ENCODE measurements at places on chromosomes 4 and X.

- no peak for DNase-seq
Observed at GRCh38 chrX:129769467-129770154, 10.1 kb upstream of the SASH3 start.

DNA sequence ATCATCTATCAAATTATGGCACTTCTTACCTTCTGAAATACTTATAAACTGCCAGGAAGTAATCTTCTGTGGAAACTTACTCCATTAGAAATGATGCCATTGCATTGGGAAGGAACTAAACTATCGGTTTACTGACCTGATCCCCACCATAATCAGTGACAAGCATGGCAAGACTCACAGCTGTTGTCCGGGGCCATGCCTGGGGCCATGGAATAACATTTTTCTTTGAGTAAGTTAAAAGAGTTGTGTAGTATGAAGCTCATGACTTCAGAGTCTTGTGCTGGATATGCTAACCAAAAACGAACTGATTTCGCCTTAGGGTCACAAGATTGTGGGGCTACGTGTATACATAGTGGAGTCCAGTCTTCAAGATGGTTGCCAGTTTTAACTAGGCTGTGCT lies 15.4 kb downstream of the MTHFD2L start:
- DNase-seq = no peak

GRCh38 chrX:71540801-71541200 lies 7.9 kb downstream of the OGT start:
- DNase-seq = no peak

- DNase-seq = no peak
Observed at GRCh38 chrX:130523460-130524394, 121.9 kb downstream of the RBMX2 start.

DNA sequence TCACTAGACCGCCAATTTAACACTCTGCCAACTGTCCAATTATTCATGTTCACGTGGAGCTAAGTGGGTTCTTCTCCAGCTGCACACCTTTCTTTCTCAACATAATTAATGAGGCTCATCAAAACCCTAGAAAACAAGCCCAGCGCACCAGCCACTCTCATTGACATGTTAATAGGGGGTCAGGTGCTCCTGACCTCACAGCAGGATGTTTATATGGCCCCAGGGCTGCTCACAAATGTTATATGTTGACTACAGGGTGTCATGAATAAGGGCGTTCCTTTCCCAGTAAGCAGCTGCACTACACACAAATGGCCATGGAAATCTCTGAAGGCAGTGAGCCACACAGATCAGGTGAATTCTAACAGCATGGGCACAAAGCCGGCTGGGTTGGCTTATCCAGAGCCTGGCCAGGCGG lies 209.8 kb downstream of the MGST2 start:
- DNase-seq = no peak

DNA sequence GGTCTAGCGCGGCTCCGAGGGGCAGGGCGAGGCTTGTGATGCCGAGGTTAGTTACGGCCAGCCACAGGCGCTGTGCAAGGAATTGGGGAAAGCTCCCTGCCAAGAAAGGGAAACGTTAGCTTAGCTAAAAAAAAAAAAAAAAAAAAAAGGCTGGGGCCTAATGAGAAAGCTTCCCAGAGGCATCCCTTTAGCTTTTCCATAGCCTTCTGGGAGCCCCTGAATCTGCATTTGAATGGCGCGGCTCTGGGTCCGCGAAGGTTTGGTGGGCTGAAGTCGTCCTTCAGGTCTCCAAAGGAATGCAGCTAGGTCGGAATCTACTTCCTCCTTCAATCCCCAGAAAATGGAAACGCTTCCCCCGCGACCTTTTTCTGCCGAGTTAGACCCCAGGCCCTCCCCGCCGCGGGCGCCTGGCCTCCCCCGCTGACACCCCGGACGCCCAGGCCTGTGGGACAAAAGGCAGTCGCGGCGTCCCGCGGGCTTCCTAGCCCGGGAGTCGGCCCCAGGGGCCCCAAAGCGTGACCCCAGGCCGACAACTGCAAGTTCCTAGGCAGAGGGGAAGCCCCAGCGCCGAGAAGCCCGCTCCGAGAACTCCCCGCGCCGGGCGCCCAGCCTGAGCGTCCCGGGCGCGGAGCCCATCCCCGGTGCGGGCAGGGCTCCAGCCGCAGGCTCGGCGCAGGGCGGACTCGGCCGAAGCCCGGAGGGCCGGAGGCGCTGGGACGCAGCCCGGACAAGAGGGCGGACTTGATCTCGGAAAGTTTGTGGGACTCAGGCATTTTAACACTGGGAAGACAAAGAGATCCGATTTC lies 605 bp upstream of the FAT1 start:
- DNase-seq = no peak

DNA sequence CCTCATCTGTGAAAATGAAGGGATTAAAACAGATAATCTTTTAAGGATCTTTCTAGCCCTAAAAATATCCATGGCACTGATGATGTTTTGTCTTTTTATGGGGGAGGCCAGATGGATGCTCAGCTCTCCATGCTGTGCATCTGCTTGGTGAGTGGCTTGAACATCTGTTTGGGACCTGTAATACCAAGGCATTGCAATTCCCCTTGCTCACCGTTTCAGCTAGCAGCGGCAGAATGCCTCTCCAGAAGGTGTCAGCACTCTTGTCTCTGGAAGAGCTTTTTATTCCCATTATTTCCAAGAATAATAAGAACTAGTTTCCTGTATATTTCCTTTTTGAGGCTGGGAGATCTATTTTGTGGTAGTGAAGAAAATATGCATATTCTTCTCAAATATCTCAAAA lies 151.9 kb upstream of the ANK2 start:
- no peak for DNase-seq

- DNase-seq = no peak
Observed at GRCh38 chrX:125203737-125204578, 115.7 kb upstream of the TEX13C start.

DNA sequence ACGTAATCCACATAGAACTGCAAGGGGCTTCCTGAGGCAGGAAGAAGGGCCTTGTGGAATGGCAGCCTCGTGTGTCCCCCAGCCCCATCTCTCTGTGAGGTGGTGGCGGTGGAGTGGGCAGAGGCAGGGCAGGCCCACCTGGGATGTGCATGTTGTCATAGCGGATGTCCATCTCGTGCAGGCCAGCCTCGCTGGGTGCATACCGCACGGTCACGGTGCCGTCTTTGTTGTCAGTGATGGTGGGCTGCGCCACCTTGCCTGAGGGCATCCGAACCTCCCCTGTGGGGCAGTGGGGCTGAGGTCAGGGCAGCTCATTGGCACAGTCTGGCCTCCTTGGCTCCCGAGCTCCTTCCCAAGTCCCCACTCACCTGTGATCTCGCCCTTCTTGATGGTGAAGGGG lies 20.4 kb downstream of the FLNA start:
- no peak for DNase-seq

DNA sequence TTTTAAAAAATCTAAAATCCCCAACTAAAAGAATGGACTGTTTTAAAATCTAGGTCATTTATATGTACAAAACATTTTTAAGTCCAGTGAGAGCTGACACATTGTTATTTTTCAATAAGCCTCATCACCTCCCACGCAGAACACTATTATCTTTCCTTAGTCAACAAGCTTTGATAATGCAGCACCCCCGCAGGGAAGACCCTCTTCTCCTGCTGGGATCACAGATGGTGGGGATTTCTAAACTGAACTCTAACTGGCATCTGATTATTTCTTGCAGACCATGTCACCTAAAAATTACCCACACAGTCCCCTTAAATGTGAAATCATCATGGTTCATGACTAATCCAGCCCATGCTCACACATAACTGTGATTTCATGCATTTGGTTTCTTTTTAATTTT lies 11.6 kb downstream of the SYTL4 start:
- DNase-seq = no peak

DNA sequence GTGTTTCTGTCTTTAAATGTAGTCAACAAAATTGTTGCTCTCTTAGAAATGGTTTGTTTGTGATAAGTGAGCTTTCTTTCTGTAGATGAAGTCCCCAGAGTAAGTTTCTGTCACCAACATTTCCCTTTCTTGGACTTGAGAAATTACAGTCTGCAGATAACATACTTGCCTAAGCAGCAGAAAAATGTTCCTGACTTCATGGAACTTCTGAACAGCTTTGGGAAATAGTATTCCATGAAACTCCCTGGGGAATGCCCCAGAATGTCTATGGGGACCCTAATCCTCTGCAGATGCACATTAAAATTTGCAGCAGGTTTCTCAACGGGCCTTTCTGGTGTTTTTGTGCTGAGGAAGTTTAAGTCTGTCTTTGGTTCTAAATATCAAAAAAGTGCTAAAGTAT lies 38.6 kb upstream of the NEIL3 start:
- DNase-seq = no peak

DNA sequence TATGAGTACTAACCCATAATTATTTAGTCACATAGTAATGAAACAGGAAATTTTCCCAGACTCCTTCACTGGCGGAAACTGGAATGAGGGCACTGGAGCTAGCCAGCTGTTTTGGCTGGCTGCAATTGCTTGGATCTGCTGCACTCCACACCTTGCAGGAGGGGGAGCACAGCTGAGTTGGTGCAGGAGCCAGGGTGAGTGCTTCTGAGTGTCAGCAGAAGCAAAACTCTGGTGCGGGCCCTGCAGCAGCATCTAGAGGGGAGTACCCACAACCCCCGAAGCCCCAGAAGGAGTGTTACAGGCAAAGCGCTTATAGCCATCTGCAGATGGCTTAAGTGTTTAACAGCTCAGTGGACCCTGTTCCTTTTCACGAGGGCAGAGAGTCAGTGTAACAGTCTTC lies 96.1 kb downstream of the RPA4 start:
- DNase-seq = no peak

DNA sequence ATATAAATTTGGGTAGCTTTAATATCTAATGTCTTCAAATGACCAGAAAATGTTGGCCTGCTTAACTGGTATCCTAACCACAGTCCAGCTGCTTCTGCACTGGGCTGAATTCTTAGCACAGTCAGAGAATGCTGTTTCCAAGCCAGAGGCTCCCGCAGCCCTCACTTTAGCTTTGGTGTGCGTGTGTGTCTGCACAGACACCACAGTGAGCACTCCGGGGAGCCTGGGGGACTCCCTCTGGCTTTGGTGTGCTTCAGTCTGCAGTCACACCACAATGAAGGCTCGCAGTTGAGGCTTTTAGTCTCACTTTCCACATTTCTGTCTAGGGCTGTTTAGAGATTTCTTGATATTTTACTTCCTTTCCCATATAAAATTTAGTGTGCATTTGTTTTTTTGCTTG lies 53.6 kb downstream of the APOO start:
- DNase-seq = no peak

DNA sequence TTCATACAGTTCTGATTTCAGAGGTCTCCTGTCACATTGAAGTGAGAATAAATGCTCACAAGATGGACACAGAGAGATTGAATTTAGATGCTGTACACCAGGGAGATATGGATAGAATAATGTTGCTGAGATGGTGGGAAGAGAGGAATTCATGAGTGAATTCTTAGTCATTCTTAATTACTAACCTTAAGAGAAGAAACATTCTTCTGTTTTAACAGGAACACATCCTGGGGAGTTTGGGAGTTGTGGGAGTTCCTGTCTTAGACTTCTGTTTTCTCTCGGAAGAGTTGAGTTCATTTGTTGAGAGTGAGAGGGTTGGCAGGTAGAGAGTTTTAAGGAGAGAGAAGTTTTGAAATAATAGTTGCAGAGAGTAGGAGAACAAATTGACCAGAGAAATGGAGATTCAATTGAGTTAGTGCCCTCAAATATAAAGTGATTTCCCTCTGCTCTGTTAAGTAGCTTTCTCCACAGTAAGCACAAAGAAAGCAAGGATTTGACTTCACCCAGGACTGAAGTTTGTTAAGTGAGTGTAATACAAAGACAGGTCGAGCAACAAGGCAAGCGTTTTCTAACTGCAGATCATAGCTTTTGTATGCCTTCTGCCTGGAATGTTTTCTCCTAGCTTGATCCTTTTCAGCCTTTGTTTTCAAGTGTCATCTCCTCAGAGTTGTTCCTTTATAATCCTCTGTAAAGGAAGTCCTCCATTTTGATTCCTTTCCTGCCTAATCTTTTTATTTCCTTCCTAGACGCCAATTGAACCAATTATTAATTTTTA lies 205.9 kb downstream of the RAPGEF2 start:
- no peak for DNase-seq

- no peak for DNase-seq
Observed at GRCh38 chr4:123812066-123812390, 415.4 kb downstream of the SPRY1 start.

GRCh38 chr4:40731792-40732245 lies 17.9 kb upstream of the NSUN7 start:
- DNase-seq = no peak

- no peak for DNase-seq
Observed at GRCh38 chrX:153495903-153496589, 1.3 kb downstream of the BGN start.

DNA sequence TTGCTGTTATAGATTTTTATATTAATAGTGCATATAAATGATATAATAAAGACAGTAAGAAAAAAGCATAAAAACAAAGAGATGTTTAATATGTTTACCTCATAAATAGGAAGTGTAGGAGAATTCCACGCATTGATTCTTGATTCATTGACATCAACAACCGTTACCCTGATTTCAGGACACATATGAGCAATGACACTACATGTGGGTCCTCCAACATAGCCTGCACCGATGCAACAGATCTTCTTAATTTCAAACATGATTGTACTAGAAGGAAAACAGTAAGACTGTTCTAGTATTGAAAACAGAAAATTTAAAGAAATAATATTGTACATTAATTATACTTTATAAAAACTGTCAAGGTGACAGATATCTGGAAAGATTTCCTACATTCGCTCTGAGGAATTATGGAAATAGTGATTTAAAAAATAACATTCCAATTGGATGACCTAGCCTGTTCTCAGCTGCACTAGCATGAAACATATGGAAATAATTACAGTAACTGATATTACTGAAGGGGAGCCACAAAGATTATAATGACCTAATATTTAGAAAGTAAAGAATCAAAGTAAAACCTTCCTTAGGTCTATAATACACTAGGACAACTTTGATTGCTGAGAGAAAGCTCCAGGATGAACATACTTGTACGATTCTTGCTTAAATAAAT lies 5.9 kb downstream of the UGDH start:
- DNase-seq = no peak

GRCh38 chr4:123250843-123251242 lies 145.8 kb upstream of the SPRY1 start:
- no peak for DNase-seq

- peak; percentile 40 for DNase-seq
Observed at GRCh38 chrX:71128915-71129765, 10.7 kb downstream of the MED12 start.
